8988T (cell line): ENCODE measurements at places on chromosomes 12 and 14.
A peak's percentile ranks its signal among the peaks of the same experiment; 100 is the strongest.

GRCh38 chr14:67787673-67788072 lies 28.7 kb downstream of the ZFYVE26 start:
- no peak for DNase-seq

DNA sequence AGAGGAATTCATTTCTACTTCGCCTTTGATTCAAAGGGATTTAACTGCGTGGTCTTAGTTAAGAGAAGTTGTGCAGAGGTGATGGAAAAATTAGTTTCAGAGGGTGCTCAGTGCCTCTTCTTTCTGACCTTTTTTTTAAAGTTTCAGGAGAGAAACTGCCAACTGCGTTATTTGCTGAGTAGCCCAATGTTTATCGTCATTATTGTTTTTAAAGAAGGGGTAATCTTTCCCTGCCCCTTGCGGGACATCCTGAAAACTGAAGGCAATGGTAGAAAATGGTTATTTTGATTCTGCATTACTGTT lies 11.0 kb downstream of the OTX2 start:
- DNase-seq = no peak

DNA sequence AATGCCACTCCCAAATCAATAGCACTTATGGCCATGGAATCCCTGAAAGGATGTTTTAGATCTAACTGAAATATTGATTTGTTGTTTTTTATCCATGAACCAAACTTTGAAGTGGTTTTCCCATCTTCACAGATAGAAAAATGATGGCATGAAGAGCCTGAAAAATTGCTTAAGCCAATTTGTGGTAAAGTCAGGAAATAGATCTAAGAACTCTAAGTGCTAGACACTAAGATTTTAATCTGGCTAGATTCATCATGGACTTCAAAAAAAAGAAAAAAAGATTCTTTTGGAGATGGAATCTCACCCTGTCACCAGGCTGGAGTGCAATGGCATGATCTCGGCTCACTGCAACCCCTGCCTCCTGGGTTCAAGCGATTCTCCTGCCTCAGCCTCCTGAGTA lies 45.0 kb upstream of the STRN3 start:
- no peak for DNase-seq

DNA sequence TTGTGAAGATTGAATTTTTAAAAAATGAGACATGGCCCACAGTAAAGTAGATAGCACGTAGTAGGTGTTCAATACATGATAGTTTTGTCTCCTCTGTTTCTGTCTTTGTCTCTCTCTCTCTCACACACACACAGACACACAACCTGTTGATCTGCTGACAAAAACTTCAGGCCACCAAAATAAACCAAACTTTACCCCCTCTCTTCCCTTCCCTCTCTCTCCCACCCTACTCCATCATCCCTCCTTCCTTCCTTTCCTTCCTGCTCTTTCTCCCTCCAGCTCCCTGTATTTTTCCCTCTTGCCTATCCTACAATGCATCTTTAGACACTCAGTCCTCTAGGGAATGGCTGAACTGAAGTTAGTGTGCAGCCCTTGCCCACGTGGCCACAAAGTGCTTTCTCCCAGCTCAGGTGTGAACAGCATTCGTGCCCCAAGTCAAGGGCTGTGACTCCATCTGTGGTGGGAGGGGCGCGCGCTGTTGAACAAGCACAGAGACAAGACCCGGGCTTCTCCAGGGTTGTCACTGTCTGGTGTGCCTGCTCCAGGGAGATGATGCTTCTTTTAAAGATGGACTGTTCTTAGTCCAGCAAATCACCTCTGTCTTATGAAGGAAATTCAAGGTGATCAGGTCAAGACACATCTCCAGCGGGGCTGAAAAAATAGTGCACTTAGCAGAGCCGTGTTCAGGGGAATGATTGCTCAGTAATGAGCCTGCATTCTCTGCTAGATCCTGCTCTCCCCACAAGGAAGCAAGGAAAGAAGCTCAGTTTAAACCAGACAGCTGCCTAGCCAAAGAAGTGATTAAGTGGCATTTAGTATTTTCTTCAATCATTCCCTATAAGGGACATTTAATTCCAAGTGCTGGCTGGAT lies 75.3 kb downstream of the WSCD2 start:
- DNase-seq = no peak

DNA sequence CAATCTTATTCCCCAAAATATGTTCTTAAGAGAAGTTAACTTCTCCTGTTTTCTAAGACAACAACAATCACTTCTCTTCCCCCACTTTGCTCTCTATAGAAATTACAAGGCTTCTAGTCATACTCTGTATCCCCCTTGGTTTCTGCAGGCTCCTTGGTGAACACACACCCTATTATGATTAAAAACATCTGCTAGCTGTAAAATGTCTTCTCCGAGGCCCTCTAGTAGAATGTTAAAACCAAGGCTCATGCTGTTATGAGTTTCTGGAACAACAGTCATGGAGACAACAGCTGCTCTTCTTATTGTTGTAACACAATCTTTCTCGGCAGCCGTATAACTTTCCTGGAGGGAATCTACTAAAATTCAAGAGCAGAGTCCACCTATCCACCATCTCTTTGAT lies 397.5 kb upstream of the CCDC196 start:
- DNase-seq = no peak

- DNase-seq = no peak
Measured at GRCh38 chr12:124443931-124444712, 123.3 kb downstream of the NCOR2 start.

DNA sequence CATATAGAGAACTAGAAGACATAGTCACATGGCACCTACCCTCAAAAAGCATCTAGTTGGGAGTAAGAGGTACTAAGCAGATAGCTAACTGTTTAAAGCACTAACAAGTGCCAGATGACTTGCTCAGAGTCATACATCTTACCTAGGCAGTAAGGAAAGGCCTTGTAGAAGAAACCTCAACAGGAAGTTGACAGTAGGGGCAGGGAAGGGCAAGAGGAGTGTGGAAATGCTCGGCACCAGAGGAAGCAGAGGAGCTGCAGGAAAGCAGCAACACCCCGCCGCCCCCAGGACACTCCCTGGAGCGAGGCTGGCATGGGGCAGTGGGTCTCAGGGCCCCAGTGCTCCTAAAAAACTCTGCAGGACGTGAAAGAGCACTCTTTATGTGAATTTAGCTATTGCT lies 92.9 kb downstream of the PPP2R5C start:
- DNase-seq = no peak

DNA sequence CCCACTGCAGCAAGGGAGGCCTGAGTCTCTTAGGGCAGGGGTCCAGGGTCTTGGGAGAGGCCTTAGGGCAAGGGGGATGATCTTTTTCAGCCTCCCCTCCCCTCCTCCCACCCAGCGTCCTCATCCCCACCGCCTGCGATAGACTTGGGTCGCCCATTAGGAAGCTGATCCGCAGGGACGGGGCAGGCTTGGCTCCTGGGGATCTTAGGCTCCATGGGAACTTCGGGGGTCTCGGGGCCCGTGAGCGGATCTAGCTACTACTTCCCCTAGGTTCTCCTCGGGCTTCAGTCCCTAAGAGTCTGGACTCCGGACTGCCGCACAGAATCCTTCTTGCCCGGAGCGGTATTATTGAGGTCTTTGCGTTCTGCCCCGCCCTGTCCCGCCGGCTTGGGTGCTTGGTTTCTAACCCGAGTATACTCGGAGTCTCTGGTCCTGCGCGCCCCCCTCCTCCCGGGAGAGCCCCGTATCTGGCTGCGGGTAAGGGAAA lies 2.2 kb upstream of the PTHLH start:
- no peak for DNase-seq

DNA sequence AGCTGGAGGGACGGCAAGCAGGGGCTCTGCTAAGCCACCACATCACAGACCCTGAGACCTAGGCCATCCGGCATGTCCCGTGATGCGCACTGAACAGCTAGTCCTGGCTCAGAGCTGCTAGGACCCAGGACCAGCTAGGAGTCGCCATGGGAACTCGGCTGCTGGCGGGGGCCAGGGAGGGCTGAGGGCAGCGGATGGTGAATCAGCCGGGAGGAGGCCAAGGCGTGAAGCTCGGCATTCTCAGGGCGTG lies 5.1 kb downstream of the AHNAK2 start:
- DNase-seq = peak; percentile 79

DNA sequence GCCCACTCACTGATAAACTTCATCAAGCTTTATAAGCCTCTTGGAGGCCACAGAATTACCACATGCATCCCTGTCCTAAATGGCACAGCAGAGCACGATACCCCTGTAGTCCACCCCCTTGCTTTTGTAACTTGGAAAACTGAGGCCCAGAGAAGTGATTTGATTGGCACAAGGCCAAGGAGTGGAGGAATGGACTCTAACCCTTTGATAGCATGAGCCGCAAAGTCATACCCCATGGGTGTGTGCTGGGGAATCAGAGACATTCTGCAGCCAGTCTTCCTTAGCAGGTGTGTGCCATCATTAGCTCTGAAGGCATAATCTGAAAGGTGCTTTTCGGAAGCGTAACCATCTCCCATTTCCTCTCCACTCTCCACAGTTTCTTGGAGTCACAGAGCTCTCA lies 28.5 kb upstream of the PWP1 start:
- no peak for DNase-seq

DNA sequence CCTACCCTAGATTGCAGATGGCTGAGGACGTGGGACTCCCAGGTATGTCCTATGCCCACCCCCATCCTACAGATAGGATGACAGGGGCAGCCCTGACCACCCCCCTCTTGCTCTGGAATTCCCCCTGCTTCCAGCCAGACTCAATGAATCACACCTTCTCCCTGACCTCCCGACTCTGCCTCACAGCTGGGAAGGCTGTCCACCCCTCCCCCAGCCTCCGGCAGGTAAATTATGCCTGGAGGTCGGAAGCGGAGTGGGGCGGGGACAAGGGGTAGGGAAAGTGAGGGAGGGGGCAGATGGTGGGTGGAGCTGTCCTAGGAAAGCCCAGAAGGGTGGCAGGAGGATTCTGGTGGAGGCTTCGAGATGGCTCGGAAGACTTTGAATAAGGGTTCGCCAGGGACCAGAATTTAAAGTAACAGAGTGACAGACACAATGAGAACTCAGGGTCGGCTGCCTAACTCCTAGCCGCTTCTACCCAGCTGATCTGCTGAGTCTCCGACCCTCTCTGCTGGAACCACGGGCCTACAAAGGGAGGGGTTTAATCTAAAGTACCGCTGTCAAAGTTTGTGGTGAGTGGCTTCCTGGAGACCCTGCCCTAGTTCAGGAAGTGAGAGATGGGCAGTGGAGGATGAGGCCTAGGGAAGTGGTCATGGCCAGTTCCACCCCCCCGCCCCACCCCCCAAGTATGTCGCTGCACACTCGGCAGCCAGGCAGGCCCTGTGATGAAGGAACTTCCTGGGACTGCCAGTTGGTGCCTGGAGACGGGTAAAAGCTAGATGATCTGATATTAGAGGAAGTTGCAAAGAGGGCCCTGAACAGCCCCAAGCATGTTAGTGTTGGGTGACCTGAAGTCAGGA lies 4.2 kb downstream of the PLEKHG3 start:
- peak; percentile 58 for DNase-seq

DNA sequence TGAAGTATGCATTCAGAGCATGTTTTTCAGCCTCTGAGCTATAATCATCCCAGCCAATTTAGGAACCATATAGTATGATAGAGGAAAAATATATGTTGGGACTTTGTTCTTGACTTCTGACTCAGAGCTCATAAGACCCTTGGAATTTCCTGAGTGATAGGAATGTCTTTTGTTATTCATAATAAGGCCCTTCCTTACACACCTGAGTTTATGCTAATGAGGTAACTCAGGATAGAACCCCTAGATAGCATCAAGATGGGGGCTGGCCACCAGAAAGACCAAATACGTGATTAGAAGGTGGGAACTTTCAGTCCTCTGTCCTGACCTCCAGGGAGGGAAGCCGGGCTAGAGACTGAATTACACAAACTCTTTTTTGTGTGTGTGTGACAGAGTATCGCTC lies 32.4 kb upstream of the PLEK2 start:
- DNase-seq = no peak

DNA sequence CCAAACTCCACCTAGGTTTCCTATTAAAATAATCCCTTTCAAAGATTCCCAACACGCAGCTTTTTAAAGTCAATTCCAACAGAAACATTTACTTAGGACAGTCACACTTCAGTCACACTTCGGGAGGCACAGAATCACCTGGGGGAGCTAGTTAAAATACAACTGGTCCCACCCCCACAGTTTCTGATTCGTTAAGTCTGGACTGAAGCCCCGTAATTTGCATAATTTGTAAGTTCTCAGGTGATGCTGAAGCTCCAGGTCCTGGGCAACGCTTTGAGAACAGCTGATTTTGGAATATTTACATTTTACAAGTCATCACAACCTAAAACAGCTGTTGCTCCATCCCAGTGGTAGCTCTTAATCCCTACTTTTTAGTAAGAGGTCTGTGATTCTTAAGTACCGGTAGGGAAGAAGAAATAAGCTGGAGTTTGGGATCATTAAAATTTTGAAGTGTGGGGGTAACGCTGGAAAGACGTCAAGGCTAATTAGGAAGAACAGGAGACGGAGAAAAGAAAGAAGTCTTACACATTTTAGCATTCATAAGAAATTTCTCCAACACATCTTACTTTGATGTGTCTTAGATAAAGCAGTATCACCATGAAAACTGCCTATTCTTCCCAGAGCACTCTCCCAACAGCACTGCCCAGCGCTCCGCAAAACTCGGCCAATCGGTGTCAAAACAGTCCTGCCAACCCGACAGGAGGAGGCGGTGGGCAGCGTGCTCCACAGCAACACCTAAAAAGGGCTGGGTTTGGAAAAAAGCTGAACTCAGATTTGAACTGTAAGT lies 1.1 kb downstream of the IPO8 start:
- no peak for DNase-seq

GRCh38 chr14:104550861-104551728 lies 28.5 kb upstream of the C14orf180 start:
- DNase-seq = no peak

- DNase-seq = no peak
Measured at GRCh38 chr14:104106471-104106991, 21.0 kb downstream of the ASPG start.

GRCh38 chr12:16150276-16150675 lies 127.2 kb downstream of the SLC15A5 start:
- no peak for DNase-seq

GRCh38 chr12:47856721-47857575 lies 37.2 kb upstream of the HDAC7 start:
- DNase-seq = no peak

GRCh38 chr12:26250801-26251200 lies 55.4 kb downstream of the SSPN start:
- DNase-seq = no peak

- no peak for DNase-seq
Measured at GRCh38 chr14:36818794-36819384, 157.2 kb downstream of the PAX9 start.

GRCh38 chr14:99497894-99498293 lies 16.7 kb downstream of the CCNK start:
- no peak for DNase-seq

GRCh38 chr14:23862513-23862912 lies 91.1 kb upstream of the DHRS4 start:
- no peak for DNase-seq

GRCh38 chr12:13816394-13816793 lies 165.0 kb downstream of the GRIN2B start:
- no peak for DNase-seq

DNA sequence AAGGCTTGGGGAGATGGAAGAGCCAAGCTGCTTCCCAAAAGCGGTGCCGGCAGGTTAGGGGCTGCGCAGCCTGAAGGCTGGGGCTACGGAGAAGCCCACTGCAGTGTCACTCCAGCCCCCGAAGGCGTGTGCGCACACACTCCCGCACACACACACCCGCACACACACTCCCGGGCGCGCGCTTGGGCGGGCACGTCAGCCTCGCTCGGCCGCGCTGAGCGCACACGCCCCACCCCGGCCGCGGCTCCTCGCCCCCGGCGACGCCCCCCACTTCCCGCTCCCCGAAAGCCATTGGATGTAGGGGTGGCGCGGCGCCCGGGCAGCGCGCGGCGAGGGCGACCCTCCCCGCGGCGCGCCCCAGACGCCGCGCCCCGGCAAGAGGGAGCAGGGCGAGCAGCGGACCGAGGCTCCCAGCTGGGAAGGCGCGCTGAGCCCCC lies at the start of gene KCNK10:
TSS of gene KCNK10 (minus strand) at position 184 of the 437 bp plus-strand sequence. CDS start 471 bp downstream, outside the sequence.
- peak; percentile 35 for DNase-seq

- no peak for DNase-seq
Measured at GRCh38 chr12:7951671-7952070, 15.7 kb upstream of the SLC2A3 start.
